Astrocyte (in vitro differentiated cells and primary cell): ENCODE measurements at places on chromosomes 13 and 19. TPM values are rescaled to one million over a fixed set of nuclear protein-coding genes. Genes with fewer than 3 reads are reported as not detected.

- DNase-seq: no peak
These were observed 95.5 kb downstream of the OXGR1 start for GRCh38 chr13:96898646-96899254.

DNA sequence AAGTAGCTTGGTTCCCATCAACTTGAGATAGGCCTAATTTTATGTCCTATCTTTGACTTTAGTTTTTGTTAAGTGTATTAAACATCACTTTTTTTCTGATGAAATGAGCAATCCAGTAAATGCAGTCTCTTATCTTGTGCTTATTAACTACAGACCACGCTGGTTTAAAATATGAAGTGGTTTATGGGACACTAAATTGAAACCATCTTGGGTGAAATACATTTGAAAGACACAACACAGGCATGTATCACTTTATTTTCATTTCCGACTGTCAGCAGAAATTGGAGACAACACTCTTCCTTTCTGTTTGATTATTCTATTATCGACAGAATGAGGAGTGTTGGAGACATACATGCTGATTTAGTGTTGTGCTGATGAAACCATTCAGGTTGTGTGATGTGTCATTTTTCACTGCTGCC lies 447.7 kb downstream of the GPC6 start:
- DNase-seq: no peak

DNA sequence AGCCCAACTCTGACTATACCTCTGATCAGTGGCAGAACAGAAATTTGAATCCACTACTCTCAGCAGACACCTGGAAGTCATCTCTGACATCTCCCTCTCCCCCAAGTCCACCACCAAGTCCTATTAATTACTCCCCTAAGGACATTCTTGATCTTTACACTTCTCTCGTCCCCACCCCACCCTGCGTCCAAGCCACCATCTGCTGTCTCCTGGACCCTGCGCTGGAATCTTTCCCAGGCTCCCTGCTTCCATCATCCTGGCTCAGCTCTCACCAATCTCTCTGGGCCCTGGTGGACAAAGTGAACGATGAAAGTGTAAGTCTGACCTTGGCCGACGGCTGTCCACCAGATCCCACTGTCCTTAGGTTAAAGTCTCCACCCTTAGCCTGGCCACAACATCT lies 145.6 kb upstream of the GJB6 start:
- DNase-seq: no peak

- no peak for DNase-seq
These were observed 8.3 kb downstream of the LSR start for GRCh38 chr19:35257113-35257461.

DNA sequence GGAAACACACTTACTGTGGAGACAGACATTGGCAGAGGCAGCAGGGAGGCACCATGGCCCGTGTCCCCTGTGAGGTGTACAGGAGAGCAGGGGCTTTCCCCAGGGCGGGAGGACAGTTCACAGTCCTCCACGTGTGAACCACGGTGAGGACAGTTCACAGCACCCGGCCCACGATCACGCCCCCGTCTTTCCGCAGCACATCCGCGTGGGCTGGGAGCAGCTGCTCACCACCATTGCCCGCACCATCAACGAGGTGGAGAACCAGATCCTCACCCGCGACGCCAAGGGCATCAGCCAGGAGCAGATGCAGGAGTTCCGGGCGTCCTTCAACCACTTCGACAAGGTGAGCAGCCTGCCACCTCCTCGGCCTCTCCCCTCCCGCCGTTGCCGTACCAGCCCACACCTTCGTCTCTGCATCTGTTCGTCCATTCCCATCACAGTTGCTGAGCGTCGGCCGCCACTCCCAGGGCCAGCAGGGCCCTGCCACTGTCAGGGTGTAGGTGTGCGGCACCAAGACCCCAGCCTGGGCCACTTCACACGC lies 17.4 kb downstream of the CAPN12 start:
- DNase-seq: no peak

DNA sequence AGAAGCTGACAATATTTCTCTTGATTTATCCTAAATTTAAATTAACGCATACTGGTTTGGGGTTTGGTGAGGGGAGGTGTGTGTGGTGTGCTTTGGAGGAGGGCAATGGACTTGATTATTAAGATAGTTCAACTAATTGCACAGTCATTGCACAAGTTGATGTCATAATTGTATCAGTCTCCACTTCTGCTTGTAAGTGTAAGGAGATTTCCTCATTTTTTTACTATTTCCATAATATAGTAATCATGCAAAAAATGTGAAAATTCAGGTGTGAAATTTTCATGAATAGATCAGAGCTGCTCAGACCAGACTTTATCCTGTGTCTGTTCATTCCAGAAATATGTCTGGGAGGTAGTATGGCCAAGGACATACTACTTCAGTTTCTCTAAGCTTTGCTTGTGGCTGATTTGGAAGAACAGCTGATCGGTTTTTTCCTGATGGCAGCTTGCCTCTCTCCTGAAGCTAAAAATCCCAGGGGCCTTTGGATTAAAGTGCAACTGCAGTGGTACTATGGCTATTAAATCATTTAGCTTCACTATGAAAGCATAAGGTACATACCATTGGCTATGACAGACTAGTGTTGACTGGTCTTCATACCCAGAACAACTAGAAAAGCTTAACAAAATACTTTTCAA lies 201.8 kb upstream of the MIR17HG start:
- no peak for DNase-seq

DNA sequence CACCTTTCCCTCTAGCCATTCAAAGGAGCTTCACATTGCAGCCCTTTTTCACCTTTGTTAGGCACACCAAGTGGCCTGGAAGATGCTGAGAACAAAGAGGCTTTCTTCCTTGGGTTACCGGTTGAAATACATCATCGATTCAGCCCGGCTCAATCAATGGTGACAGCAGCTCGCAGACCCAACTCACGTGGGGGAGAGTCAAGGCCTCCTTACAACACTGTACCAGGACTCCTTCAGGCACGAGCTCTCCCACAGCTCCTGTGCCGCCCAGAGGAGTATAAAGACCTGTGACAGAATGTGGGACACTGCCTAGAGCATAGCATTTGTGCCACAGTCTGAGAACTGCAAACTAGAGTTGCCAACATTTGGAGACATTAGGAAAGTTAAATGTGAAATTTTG lies 3.9 kb upstream of the LRRC63 start:
- no peak for DNase-seq

- no peak for DNase-seq
These were observed 257.9 kb downstream of the COG6 start for GRCh38 chr13:39913339-39913738.

DNA sequence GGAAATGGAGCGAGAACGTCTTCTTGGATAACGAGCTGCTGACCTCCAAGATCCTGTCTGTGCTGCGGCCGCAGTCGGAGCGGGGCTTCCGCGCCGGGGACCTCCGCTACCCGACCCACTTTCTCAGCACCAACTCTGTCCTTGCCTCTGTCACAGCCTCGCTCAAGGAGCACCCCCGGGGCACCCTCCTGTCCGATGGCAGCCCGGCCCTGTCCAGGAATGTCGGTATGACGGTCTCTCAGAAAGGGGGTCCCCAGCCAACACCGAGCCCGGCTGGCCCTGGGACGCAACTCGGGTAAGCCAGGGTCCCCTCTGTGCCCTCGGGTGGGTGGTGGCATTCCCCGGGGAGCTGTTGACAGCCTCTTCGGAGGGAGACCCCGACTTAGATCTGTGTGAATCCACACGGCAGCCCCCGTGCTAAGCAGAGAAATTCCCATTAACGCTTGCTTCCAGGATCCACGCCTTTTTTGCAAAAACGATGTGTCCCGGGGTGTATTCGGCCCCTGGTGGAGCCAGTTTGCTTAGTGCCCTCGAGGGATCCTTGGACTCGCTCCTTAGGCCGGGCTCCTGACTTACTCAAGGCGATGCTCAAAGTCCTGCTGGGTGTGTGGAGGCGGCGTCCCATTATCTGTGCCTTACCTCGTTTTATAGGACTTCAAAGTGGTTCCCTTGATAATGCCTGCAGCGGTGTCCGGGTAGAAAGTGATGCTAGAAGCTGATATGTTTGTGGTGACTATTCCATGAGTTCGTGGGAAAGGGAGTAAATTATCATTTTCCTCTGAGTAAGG lies 48.5 kb downstream of the PEX11G start:
- DNase-seq: no peak

DNA sequence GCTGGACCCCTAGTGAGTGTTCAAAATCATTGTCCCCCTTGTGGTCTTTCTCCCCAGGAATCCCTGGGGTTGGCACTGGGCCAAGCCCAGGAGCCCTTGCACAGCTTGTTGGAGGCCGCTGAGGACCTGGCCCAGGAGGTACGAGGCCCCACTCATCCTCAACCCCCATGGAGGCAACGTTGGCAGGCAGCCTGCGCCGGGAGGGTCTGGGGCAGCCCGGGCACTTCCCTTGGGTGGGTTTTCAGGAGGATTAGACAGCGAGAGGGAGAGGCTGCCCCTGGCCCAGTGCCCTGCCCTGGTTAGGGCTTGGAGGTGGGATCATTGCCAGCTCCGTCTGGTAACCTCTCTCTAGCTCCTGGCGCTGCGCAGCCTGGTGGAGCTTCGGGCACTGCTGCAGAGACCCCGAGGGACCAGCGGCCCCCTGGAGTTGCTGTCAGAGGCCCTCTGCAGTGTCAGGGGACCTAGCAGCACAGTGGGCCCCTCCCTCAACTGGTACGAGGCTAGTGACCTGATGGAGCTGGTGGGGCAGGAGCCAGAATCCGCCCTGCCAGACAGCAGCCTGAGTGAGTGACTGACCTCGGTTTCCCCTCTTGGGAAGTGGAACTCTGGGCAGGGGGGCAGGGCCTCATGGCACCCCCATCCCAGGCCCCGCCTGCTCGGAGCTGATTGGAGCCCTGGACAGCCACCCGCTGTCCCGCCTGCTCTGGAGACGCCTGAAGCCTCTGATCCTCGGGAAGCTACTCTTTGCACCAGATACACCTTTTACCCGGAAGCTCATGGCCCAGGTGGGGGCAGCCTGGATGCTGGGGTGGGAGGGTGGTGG lies 3.0 kb downstream of the ABCA7 start:
- no peak for DNase-seq

DNA sequence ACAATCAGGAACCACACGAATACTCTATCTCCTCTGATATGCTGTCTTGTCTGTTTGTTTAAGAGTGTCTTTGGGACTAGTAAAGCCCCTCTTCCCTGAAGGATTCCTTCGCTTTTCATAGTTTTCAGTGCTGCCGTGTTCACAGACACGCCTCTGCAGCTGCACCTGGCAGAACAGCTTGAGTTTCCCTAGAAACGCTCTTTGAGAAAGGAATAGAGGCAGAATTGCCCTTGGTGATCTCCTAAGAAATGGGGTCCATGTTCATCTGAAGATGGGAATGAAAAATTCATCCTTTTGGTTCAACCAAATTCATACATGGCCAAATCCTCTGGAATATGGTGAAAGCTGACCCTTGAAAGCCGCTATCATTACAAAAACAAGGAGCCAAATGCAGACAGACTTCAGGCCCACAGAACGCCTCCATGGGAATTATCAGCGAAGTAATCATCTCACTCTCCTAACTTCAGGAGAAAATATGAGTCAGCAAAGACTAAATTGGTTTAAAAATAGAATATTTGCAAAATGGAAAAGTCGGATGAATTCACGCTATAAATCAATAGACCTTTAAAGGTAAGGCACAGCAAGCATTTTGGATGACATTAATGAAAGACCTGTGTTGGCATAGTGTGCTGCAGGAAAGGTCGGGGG lies 5.5 kb downstream of the SACS start:
- DNase-seq: peak; percentile 87

GRCh38 chr19:4542896-4543841 lies 3.3 kb upstream of the LRG1 start:
- no peak for DNase-seq

- no peak for DNase-seq
These were observed 5.6 kb downstream of the LENG9 start for GRCh38 chr19:54457773-54458647.

DNA sequence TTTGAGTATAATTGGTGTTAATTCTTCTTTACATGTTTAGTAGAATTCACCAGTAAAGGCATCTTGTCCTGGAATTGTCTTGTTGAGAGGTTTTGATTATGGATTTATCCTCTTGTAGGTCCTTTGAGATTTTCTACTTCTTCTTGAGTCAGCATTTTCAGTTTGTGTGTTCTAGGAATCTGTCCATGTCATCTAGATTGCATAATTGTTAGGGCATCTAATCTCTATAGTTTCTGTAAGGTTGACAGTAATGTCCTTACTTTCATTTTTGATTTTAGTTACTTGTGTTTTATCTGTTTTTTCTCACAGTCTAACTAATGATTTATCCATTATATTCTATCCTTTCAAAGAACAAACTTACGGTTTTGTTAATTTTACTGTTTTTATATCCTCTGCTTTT lies 492.0 kb downstream of the FGF9 start:
- no peak for DNase-seq

DNA sequence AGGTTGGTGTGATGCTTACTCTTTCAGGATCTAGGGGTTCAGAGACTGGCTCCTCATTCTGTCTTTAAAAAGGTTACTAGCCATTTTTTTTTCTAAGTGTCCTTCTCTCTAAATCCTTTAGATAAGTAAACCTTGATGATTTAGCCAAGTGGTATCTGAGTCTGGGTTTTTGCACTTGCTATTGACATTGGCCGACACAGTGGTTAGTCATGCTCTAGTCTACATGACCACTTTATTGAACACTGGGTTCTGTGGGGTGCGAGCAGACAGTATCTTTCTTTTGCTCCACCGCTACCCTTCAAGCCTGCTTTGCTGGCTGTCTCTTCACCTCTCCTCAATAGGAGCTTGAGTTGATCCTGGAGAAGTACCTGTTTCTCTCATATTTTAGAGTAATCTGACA lies 6.2 kb upstream of the NUP58 start:
- peak; percentile 25 for DNase-seq

DNA sequence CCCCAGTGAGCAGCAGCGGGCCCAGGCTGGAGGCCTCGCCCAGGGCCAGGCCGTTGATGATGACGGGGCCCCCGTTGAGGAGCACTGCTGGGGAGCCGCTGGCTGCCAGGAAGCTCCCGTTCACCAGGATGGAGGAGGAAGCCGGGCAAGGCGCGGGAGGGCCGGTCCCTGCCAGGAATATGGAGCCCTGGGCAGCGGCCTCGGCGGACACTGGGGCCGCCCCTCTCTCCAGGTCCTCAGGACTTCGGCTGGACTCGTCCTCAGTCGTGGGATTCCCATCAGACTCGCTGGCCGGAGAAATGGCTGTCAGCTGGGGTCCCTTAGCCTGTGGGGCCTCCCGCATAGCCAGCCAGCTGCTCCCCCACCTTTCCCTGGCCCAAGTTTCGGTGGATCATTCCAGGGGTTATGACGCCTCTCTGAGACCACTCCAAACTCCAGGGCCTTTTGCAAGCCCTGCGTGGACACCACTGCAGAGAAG lies 2.1 kb downstream of the SIX5 start:
- DNase-seq: no peak

GRCh38 chr19:1265615-1266128 lies 3.5 kb upstream of the CIRBP start:
- DNase-seq: peak; percentile 62

Gene PRRG2
- total RNA-seq: 0.89 and 1.3 TPM in 2 replicates

Gene DMKN
- total RNA-seq: 50.7 and 56.9 TPM in 2 replicates

Gene CYP4F8
- total RNA-seq: not detected in 2 replicates

Gene PLIN4
- 0.05 TPM in 1 of 2 replicates, not detected in the other for total RNA-seq

Gene ARRDC2
- total RNA-seq: 2.6 and 2.8 TPM in 2 replicates
